Natural killer cell (primary cell): ENCODE measurements at places on chromosomes 5 and 9. TPM values are rescaled to one million over a fixed set of nuclear protein-coding genes. Genes with fewer than 3 reads are reported as not detected.

Gene PCDHB11
- not detected for total RNA-seq

Gene ENTPD2
- not detected for total RNA-seq

Gene EXOSC2
- 49.0 TPM for total RNA-seq

Gene GALNT12
- total RNA-seq: 9.4 TPM

Gene TNFAIP8
- total RNA-seq: 76.3 TPM

Gene YTHDC2
- total RNA-seq: 38.8 TPM

Gene LRRC19
- not detected for total RNA-seq

GRCh38 chr5:127097278-127097677 is 24.0 kb upstream of the C5orf63 start:
- DNase-seq: no peak

DNA sequence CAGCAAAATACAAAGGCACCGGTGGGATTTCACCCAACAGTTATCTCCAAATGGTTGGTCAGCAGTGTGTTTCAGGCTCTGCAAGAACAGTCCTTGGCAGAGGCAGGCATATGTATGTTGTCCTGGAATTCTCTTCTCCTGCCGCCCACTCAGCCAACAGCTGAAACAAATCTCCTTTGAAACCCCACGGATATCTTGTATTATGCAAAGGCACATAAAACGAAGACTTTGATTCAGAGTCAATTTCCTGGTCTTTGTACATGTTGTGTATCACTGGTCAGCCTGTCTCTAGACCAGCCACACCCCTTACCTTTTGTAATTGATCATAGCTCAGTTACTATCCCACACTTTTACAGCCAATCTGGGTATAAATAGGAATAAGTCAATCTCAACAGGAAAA is 29.2 kb downstream of the FREM1 start:
- DNase-seq: no peak

- DNase-seq: no peak
Observed at GRCh38 chr9:129484352-129485000, 136.4 kb downstream of the C9orf50 start.

DNA sequence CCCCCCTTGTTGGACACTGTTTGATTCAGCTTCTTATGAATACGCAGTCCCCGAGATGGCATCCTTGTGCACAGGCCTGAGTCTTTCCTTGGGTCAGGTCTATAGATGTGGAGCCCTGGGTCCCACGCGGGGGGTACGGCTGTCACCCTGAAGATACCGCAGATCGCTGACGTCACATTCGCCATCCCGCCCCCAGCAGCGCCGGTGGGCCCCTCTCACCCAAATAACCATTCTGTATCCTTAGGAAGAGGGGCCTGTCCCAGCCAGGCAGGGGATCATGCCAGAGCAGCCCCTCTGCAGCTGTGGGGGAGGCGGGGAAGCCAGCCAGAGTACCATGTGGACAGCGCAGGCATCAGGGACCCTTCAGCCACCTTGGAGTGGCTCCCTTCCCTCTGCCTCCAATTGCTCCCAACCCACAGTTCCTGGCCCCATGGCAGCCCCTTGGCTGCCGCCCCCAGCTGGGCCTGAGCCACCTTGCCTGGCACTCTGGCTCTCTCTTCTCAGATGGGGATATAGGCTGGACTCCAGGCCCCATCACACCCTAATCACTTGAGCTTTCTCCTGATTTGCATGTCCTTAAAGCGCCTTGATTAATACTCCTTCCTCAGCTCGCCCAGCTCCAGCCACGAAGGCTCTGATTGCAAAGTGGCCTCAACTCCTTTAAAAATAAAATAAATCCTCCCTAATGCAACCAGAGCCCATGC is 189.8 kb downstream of the C9orf50 start:
- DNase-seq: no peak

- DNase-seq: no peak
Observed at GRCh38 chr9:29928072-29928471, 2354.8 kb upstream of the C9orf72 start.

DNA sequence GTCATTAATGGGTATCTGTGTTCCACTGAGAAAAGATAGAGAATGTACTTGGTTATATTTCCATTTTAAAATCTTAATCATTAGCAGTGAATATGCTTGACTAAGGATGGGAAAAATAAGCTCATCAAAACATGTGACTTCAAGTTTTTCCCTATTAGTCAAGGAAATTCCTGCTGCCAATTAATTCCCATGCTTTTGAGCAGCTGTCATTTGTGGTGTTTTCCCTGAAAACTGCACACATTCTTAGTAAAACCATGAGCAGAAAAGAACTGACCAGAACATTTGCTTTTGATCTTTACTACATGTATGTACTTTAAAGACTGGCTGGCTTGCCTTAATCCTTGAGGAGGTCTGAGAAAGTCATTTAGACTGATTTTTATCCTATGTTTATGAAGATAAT is 75.2 kb downstream of the AOPEP start:
- no peak for DNase-seq

- DNase-seq: no peak
Observed at GRCh38 chr9:4042231-4042630, 257.6 kb downstream of the GLIS3 start.

GRCh38 chr9:5479994-5480694 is 29.8 kb downstream of the CD274 start:
- no peak for DNase-seq

- DNase-seq: no peak
Observed at GRCh38 chr9:110887276-110887675, 151.0 kb downstream of the LPAR1 start.
